Cerebellum (tissue), 4 donors: ENCODE measurements at places on chromosomes 7 and 10.

DNA sequence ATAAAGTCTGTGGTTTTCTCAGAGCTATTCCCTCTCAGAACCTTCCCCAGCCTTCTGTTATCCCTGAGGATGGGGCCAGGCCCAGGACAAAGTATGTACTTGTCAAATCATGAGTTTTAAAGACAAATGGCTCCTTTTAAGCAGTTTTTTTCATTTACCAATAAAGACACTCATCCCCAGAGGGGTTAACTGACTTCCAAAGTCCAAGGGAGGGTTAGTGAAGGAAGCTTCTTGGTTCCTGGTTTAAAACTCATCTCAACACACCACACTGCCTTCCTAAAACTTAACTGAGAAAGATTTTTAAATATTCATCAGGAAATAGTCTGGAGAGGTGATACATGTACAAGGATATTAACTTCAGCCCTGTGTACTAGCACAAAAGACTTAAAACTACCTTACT lies 15.9 kb downstream of the NMT2 start:
- DNase-seq: no peak

GRCh38 chr7:2763597-2763996 lies 75.6 kb downstream of the AMZ1 start:
- DNase-seq: no peak

DNA sequence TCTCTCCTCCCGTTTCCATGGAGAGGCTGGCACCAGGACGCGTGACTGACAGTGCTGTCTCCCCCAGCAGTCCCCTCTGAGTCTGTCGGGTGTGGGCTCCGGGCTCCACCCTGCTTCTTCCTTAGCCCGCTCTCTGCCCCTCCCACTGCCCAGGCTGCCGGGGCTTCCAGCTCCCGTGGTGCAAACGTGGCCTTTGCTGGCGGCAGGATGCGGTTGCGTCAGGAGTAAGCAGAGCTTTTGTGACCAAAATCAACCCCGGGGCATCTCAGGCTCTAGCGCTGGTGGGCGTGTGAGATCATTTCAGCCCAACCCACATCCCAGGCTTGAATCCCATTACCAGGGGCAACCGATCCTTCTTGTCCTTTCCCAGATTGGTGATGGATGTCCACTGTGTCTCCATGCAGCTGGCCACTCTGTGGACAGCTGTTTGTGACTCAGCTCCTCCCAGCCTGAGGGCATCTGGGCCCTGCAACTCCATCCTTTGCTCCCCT lies 28.2 kb downstream of the PTPRE start:
- no peak for DNase-seq

DNA sequence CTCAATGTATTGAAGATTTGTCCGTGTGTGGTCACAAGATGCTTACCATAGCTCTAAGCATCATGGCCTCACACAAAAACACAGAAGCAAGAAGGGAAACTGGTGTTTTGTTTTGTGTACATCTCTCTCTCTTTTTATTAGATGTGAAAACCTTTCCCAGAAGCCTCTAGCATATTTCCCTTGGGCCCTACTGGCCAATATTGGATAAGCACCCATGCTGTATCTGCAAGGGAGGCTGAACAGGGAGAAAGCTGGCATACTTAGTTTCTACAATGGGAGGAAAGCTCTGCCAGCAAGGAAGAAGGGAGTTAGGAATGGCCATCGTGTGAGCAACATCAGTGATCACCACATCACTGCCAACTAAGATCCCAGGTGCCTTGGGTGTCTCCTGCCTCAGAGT lies 9.6 kb upstream of the NAMPT start:
- no peak for DNase-seq

DNA sequence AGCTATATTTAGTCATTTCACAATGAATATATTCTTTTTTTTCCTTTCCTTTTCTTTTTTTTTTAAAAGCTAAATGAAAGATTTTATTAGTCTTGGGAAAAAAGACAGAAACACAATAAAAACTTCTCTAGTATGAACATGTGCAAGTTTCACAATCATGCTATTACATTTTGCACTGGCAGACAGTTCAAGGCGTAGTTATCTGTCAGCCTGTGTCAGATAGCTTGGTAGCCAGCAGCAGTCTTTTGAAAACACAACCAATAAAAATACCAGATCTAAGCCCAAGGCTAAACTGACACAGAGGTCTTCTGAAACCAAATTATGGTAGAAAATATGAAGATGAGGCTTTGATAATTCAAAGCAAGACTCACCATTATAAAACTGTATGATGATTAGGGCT lies 205.8 kb upstream of the TEX47 start:
- no peak for DNase-seq

- DNase-seq: no peak
Observed at GRCh38 chr7:55104123-55104522, 85.3 kb downstream of the EGFR start.

DNA sequence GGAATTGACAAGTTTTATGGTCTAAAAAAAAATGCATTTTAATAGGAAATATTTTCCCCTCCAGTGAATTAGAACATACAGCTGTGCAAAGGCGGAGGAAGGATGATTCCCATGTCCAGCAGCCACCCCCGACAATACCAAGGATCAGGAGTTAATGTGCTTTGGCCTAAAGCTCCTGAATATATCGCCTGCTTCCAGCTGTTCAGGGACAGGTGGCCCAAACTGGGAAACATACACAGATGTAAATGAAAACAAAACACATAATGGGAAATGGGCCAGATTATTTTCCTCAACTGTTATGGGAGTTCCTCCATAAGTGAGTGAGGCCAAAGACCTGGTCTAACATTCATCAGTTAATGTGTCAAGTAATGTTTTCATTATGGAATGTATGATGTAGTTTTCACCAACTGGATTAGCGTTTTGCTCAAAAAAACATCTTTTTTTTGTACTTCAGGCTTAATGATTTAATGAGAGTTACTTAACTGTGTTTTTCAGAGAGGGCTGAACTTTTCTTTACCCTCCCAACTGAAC lies 55.1 kb upstream of the LAMB1 start:
- DNase-seq: no peak

DNA sequence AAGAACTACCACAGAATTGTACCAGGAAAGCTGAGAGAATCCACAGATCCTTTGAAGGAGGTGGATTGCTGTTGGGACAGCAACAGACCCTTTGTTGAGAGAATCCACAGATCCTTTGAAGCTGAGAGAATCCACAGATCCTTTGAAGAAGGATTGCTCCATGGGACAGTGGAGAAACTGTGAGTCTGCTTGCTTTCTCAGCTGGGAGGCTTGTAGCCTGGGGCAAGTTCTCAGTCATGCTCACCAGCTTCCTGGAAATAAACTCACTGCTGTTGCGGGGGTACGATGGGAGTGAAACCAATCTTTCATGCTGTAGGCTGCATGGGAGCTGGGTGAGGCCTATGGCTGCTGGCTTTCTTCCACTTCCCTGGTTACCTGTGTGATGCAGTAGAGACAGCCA lies 106.3 kb downstream of the C7orf25 start:
- no peak for DNase-seq

DNA sequence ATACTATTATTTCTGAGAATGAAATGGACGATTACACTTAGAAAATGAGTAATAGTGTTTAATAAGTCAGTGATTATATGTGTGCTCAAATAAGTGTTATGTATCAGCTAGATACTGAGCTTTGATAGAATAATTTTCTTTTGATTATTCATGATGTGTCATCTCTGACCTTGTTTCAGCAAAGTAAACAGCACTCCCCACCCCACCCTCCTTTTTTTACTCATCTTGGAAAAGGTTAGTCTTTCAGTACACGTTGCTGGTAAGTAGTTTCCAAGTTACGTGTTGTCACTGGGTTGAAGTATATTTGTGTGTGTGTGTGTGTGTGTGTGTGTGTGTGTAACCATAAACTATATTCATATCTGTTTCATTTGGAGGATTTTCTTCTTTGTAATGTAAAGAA lies 84.1 kb downstream of the GNAI1 start:
- DNase-seq: no peak

- no peak for DNase-seq
Observed at GRCh38 chr10:64977915-64978314, 1456.7 kb downstream of the REEP3 start.

DNA sequence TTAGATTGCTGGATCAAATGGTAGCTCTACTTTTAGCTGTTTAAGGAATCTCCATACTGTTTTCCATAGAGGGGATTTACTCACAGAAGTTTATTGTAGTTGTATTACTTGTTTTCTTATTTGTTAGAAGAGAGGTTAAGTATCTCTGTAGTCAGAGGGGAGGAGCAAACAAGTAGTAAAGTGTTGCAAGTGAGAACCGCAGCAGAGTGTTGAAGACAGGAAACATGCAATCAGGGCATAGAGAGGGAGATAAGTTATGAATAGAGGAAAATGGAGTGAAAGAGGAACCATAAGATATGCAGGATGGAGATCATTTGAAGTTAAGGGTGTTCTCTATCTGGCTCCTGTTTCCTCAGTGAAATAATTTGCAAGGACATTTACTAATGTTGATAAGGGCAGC lies 331.4 kb upstream of the TMEM229A start:
- DNase-seq: no peak
